CD8-positive, alpha-beta memory T cell (primary cell): ENCODE measurements at places on chromosomes 7 and 10.
A peak's percentile ranks its signal among the peaks of the same experiment; 100 is the strongest.

DNA sequence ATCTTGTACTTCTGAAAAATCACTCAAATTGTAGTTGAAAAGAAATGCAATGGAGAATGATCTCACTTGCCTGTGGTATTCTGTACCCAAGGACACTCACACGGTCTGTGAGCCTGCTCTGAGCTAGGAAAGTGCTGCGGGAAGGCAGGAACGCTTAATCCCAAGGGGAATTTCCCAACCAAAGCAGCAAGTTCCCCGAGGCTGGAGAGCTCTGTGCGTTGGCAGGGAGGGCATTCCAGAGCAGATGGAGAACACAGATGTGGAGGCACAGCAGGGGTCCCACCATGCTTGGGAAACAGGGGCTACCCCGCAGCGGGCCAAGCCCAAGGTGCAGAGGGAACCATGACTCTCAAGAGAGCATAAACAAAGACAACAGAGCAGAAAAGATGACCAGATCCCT, 13.6 kb downstream of the SVIL start:
- no peaks in the 10 kb centered on the region for H3K4me1 ChIP-seq
- DNase-seq: no peak
- H3K36me3 ChIP-seq: no peaks in the 10 kb centered on the region
- no peak overlapping the region for H3K27ac ChIP-seq

- H3K36me3 ChIP-seq: no peaks in the 10 kb centered on the region
- H3K27ac ChIP-seq: no peak overlapping the region
- H3K4me3 ChIP-seq: no peak overlapping the region
- H3K27me3 ChIP-seq: no peaks in the 10 kb centered on the region
- peaks cover 6% of the 10 kb centered on the region for H3K4me1 ChIP-seq
- no peak for DNase-seq
Observed at GRCh38 chr7:130149281-130150139, 55.7 kb downstream of the TMEM209 start.

DNA sequence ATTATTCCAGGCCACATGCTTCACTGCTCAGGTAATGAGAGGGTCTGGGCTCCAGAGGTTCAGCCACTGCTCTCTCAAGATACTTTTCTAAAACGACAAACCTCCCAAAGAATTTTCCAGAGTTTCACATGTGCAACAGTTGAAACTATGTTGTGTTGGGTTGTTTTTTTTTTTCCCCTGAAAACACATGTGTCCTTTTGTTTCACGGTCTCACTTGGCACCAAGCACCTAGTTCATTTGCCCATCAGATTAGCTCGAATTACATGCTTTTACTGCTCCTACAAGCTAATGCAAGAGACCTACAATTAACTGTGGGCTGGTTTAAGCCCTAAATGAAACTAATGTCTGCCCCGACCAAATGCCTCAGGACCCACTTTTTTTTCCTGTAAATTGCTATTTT, 313.3 kb downstream of the FGFR2 start:
- no peak for DNase-seq
- no peak overlapping the region for H3K4me3 ChIP-seq
- no peaks in the 10 kb centered on the region for H3K4me1 ChIP-seq
- no peaks in the 10 kb centered on the region for H3K36me3 ChIP-seq
- H3K27ac ChIP-seq: no peak overlapping the region

DNA sequence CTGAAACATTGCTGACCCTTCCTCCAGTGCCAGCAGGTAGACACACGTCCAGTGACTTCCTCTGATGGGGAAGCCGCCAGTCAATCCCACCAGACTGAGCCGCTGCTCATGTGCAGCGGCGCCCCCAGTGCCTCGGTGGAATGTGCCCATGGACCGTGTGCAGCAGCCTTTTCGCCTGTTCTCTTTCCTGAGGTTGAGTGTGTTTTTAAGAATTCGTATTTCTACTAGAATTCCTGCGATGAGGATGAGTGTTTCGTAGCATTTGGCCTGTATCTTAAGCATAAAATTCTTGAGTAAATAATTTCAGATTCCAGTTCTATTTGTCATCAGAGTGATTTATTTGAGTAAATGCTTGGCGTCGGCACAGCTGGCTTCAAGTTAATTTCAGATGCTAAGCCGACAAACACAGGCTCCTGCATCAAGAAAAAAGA, 35.4 kb downstream of the BNIP3 start:
- no peaks in the 10 kb centered on the region for H3K27me3 ChIP-seq

DNA sequence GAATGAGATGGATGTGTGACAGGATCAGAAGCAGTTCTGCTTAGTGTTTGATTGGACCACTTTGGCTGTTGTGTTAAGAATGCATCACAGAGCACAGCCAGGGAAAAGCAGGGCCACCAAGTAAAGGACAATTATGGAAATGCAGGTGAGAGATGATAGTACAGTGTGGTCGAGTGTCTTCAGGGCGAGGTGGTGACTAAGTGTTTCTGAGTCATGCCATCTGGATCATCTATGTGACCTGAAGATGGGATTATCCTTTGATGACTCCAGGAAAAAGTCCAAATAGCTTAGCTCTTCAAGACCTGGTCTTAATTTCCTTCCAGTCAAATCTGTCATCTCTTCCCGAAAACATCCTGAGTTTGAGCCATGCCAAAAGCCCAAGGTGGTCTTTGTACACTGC, 523.2 kb upstream of the IGFBP3 start:
- H3K4me1 ChIP-seq: no peaks in the 10 kb centered on the region
- H3K36me3 ChIP-seq: no peaks in the 10 kb centered on the region
- no peak overlapping the region for H3K27ac ChIP-seq
- H3K27me3 ChIP-seq: no peaks in the 10 kb centered on the region
- H3K4me3 ChIP-seq: no peak overlapping the region
- no peak for DNase-seq

GRCh38 chr10:58859526-58859925, 316.9 kb upstream of the PHYHIPL start:
- no peaks in the 10 kb centered on the region for H3K36me3 ChIP-seq
- H3K4me1 ChIP-seq: no peaks in the 10 kb centered on the region
- no peak overlapping the region for H3K27ac ChIP-seq
- no peak overlapping the region for H3K4me3 ChIP-seq
- H3K27me3 ChIP-seq: no peaks in the 10 kb centered on the region
- DNase-seq: no peak

DNA sequence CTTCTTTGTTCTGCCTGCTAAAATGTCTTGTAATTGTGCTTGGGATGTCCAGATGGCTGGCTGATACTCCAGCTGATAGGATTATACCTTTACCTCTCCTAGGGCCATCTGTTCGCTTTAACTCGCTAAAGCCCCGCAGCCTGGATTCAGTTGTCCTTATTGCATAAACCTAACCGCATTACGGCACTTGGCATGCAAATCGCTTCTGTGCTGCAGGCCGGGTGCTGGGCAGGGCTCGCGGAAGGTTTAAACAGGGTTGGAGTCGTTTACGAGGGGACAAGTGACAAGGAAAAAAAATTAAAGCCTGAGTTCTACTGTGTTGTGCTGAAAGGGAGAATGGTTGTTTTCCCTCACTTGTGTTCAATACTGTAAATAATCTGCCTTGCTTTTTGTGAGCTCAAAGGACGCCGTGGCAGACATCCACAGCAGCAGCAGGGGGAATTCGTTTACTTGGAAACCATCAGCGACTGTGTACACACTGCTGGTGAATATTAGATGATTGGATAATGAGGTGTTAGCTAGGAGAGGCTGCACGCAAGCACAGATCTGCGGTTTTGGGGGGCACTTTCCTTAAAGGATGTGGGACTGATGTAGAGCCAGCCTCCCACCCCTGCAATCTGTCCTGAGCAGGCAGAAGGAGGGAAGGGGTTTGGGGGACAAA, 93.0 kb downstream of the EBF3 start:
- no peaks in the 10 kb centered on the region for H3K27me3 ChIP-seq
- no peak for DNase-seq
- no peaks in the 10 kb centered on the region for H3K4me1 ChIP-seq
- no peak overlapping the region for H3K27ac ChIP-seq
- H3K4me3 ChIP-seq: no peak overlapping the region

DNA sequence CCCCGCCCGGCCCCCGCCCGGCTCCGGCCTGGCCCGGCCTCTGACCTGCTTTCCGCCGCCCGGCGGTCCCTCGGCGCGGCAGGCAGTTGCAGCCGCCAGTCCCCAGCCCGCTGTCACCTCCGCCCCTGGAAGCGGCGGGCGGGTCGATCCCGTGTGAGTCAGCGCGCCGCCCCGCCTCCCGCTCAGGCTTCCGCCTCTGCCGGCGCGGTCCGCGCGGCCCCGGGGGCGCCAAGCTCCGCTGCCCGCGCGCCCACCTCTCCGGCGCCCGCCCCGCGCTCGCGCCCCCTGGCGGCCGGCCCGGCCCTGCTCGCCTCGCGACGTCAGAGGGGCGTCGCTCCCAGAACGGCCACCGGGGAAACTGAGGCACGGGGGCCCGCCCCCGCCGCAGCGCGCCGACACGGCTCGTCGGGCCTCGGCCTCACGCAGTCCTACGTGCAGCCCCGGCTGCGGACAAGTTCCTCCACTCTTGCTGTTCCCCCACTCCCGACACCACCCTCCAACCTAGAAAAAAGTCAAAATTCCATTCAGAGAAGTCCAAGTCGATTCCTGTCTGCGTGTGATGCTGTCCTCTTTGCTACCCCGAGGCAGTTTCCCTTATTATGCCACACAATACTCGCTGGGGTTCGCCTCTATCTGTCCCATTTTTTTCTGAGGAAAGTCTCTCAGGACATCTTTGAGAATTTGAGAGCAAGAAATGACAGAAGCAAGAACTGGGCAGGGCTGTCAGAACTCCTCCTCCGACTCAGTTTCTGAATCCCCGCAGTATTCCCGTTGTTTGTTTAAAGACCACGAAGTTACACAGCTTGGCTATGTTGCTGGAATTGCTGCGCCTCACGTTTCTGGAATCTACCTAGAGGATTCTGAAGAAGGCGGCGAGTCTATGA, at the start of gene DNMBP:
DNMBP (minus strand) TSS at position 155 of the 884 bp plus-strand sequence. CDS start 37,823 bp downstream, outside the sequence.
- DNase-seq: peak; percentile 84
- no peaks in the 10 kb centered on the region for H3K27me3 ChIP-seq
- H3K4me1 ChIP-seq: peaks cover 13% of the 10 kb centered on the region

DNA sequence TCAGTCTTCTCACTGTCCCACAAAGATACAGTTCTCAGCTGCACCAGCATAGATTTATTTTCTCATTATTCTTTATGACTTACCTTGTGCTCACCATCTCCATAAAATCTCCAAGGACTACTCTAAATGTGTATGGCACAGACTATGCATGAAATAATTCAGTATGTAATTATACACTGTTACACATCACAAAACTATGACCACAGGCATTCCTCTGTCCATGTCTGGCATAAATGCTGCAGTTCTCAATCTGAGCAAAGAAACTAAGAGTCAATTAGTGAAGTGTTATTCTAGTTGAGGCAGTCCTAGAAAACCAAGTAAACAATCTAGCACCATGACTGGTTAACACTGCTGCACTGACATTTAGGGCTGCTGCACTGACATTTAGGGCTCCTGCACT, 2.7 kb downstream of the CYCS start:
- no peak for DNase-seq
- no peak overlapping the region for H3K27ac ChIP-seq

- H3K4me3 ChIP-seq: no peak overlapping the region
- no peak for DNase-seq
- no peaks in the 10 kb centered on the region for H3K27me3 ChIP-seq
- H3K36me3 ChIP-seq: peaks cover 5% of the 10 kb centered on the region
- no peak overlapping the region for H3K27ac ChIP-seq
- H3K4me1 ChIP-seq: peaks cover 92% of the 10 kb centered on the region
Observed at GRCh38 chr7:104998040-104998752, 15.8 kb upstream of the KMT2E start.

DNA sequence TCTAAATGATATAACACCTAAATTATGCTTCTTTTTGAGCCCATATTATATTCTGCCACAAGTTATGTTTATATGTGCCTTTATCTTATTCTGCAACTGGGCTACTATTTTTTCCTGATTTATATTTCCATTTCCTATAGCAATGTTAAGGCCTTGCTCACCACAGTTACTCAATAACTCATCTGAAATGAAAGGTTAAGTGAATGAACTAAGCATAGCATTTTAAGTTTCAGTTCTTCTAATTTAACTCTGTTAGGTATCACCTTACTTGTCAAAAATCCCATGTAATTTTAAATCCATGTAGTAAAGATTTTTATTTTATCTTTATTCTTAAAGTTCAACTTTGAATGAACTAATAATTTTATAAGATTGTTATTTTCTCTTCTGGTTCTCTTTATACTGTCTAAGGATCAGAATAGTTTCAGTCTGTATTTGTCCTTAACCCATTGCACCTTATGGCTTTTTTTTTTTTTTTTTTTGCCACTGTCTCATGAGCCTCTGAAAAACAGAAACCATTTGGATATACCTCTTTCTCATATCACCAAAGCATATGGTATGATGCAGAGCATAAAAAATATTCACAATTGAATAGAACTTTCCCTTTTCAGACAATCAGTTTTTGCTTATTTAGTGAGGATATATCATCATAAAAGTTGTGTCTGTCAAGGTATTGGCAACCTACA, 301.8 kb upstream of the ZWINT start:
- no peak overlapping the region for H3K27ac ChIP-seq
- no peaks in the 10 kb centered on the region for H3K4me1 ChIP-seq
- no peak overlapping the region for H3K4me3 ChIP-seq
- H3K27me3 ChIP-seq: no peaks in the 10 kb centered on the region
